Activated CD4-positive, alpha-beta T cell treated with anti-CD3 and anti-CD28 coated beads, Interleukin-2, amount 10 ng/mL, durations not matched to agents 24 days and 14 days (primary cell): ENCODE measurements at places on chromosomes 16 and 17. TPM values are rescaled to one million over a fixed set of nuclear protein-coding genes. Genes with fewer than 3 reads are reported as not detected.

DNA sequence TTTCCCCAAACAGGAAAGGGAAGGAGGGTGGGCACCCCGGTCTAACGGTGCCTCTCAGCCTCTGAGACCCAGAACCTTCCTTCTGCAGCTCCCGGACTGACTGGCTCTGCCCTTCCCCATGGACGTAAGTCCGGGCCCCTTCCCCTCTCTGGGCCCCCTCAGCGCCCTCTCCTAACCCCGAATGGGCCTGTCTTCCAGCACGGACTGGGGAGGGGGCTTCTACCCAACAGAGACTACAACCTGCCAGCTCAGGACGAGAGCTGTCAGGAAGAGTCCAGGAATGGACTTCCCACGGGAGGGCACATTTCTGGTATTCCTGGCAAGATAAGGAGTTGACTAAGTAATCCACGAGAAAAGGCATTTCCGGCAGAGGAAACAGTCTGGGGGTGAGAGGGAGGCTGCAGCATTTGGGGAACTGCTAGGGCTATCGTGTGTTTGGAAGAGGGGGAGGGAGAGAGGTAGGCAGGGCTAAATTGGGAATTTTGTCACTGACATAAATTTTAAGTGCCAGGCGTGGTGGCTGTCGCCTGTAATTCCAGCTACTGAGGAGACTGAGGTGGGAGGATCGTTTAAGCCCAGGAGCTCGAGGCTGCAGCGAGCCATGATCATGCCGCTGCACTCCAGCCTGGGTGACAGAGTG is 12.1 kb upstream of the ALDOA start:
- DNase-seq, result no peak

DNA sequence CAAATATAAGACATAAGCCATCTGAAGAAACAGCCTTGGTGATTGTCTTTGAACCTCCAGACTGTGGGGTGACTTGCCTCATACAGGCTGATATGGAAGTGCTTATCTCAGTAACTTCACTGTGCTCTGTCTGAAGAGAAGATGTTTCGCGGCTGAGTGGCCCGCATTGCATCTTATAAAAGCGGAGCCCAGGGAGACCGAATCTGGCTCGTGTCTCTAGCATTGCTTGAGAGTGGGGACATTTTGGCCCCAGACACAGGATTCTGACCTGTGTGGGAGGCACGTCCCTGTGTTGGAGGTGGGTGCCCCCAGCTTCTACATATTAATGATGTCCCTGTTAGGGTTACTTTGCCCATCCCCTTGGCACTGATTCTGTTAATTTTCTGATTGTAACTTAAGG is 66.4 kb downstream of the METRNL start:
- peak; percentile 50 for DNase-seq

The DNAAF8 gene
- not detected in 2 replicates for total RNA-seq

The TPSD1 gene
- total RNA-seq, result not detected in 2 replicates

The CHAD gene
- not detected in 2 replicates for total RNA-seq

DNA sequence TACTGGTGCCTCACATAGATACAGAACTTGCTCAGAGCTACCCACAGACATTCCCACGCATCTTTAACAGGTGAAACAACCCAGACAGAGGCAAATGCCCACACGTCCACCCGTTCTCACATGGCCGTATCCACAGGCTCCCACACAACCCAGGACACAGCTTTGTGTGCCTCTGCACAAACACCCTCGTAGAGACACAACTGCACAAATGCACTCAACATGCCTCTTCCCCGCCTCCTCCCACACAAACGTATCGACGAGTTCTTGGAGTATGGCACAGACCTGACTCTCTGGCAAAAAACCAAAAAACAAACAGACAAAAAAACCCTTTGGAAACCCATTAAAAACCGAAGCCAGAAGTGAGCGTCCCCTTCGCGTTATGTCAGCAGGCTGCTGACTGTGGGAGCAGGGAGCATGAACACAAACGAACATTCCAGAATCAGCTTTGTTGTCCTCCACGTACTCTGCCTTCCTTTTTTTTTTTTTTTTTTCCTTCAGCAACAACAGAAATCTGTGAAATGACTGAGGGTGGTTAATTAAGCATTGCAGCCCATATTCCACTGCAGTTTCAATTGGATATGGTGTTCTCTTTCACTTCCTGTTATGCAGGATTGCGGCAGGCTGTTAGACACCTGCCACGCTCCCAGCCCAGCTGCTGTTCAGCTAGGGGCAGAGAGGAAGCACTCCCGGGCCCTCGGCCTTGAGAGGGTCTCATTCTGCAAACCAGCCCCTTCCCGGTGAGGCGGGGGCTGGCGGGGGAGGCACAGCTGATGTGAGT is 313.7 kb downstream of the MAF start:
- peak; percentile 78 for DNase-seq

DNA sequence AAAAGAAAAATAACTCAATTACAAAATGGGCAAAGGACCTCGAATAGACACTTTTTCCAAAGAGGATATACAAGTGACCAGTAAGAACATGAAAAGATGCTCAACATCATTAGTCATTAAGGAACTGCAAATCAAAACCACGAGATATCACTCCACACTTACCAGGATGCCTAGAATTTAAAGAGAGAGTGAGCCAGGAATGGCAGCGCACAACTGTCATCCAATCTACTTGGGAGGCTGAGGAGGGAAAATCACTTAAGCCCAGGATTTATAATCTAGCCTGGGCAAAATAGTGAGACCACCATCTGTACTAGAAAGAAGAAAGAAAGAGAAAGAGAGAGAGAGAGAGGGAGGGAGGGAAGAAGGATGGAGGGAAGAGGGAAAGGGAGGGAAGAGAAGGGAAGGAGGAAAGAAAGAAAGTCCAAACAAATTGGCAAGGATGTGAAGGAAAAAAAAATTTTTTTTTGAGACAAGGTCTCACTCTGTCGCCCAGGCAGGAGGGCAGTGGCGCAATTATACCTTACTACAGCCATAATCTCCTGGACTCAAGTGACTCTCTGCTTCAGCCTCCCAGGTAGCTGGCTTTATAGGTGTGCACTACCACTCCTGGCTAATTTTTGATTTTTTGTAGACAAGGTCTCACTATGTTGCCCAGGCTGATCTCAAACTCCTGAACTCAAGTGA is 22.6 kb downstream of the TBX2 start:
- no peak for DNase-seq

The G6PC1 gene
- not detected in 2 replicates for total RNA-seq

GRCh38 chr17:82324566-82325285 is 7.3 kb upstream of the CD7 start:
- DNase-seq, result no peak

- no peak for DNase-seq
Measured at GRCh38 chr16:85328676-85329058, 216.4 kb upstream of the CIBAR2 start.

DNA sequence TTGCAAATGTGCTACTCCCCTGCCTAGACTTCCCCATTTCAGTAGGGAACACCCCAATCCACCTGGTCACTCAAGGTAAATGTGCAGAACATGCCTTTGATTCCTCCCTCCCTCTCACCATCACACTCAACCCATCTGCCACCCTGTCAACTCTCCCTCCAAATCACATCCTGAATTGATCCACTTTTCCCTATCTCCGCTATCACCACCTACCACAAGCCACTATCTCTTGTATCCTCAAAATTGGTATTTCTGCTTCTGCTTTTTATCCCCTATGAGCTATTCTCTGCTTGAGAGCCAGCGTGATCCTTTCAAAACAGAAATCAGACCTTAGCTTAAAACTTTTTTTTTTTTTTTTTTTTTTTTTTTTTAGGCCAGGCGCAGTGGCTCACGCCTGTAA is 5.4 kb upstream of the NOL11 start:
- DNase-seq, result no peak

The ITGAL gene
- 264 and 267 TPM in 2 replicates for total RNA-seq

The DLG4 gene
- total RNA-seq, result 12.4 and 14.0 TPM in 2 replicates

GRCh38 chr17:46832331-46832821 is 13.9 kb upstream of the WNT3 start:
- DNase-seq, result no peak

The ZNF385C gene
- 0.16 TPM in 1 of 2 replicates, not detected in the other for total RNA-seq

The NACA2 gene
- not detected in 2 replicates for total RNA-seq

DNA sequence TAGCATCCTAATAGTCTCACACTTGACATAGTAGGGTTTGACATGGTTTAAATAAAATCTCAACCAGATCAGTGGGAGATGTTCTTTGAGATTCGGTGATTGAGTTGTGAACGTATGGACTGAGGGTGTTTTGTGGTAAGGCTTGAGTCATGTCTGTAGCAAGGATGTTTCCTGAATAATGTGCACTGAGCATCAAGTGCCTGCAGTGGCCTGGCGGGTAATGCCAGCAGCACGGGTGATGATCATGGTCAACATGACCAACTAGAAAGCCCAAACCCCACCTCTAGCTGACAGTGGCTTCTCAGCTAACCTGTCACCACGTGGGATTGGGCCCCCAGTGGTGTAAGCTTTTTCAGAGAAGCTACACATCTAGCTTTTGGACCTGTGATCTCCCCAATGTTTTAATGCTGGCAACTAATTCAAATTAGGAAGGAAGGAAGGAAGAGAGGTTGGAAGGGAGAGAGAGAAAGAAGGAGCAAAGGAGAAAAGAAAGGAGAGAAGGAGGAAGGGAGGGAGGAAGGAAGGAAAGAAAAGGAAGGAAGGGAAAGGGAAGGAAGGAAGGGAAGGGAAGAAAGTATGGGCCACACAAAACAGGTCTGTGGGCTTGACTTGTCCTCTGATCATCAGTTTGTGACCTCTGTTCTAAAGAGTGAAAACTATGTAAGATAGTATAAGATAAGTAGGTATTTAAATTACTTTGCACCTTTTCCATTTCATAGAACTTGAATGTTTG is 55.4 kb downstream of the WWOX start:
- no peak for DNase-seq

The MARF1 gene
- total RNA-seq, result 55.6 and 56.2 TPM in 2 replicates

GRCh38 chr17:11499881-11500280 is 98.4 kb upstream of the DNAH9 start:
- DNase-seq, result no peak

GRCh38 chr17:70181376-70181775 is 12.0 kb downstream of the KCNJ2 start:
- DNase-seq, result no peak

GRCh38 chr16:87276924-87277323 is 40.3 kb downstream of the C16orf95 start:
- DNase-seq, result no peak
